ENCODE measurements at places on chromosomes 4 and X.

DNA sequence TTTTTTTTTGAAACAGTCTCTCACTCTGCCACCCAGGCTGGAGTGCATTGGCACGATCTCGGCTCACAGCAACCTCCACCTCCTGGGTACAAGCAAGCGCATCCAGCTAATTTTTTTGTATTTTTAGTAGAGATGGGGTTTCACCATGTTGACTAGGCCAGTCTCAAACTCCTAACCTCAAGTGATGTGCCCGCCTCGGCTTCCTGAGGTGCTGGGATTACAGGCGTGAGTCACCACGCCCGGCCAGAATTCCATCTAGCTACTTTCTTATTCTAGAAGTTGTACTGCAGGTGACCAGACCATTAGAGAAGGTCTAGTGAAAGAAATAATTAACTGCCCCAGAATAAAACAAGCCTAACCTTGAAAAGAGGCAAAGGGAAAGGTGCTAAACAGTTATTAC lies 2.3 kb downstream of the LRBA start:
- no peak for DNase-seq

DNA sequence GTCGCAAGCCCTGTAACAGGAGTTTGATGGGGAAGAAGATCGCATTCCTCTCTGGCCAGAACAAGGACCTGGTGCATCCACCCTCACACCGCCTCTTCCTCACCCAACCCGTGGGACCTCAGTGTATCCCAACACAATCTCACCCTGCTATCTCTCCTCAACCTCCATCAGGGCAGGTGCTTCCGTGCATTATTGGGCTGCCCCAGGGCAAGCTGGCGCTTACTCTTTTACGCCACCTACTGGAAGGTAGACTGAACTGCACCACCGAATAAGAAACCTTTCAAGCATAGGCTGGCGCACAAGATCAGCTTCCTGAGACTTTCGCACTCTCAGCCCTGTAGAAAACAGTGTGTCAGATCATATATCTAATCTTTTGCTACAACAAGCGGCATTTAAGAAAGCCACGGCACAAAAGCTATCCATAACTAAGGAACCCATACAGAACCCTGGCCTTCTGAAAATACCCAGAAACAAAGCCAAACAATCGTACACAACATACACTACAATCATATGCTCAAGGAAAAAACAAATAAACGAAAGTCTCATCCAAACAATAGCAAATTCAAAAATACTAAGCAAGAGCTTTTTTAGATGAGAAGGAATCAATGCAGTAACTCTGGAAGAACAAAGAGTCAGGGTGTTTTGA lies 209.3 kb downstream of the UGT8 start:
- DNase-seq, result peak; percentile 86

DNA sequence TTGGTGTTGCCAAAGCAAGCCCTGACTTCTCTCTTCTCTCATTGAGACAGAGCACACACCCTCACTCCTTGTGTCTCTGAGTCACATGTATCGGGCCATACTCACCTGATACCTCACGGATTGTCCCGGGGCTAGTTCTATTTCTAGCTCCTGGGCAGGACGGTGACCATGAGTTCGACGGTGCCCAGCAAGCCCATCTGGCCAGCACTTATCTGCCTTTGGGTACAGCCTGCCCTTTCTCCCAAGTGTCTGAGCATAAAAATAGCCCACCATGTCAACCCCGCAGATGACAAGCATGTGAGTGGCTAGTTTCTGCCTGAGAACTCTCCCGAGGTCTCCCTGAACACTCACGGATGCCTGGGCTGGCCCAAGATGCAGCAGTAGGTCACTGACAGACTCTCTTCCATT lies 158.5 kb downstream of the DHRSX start:
- no peak for DNase-seq

DNA sequence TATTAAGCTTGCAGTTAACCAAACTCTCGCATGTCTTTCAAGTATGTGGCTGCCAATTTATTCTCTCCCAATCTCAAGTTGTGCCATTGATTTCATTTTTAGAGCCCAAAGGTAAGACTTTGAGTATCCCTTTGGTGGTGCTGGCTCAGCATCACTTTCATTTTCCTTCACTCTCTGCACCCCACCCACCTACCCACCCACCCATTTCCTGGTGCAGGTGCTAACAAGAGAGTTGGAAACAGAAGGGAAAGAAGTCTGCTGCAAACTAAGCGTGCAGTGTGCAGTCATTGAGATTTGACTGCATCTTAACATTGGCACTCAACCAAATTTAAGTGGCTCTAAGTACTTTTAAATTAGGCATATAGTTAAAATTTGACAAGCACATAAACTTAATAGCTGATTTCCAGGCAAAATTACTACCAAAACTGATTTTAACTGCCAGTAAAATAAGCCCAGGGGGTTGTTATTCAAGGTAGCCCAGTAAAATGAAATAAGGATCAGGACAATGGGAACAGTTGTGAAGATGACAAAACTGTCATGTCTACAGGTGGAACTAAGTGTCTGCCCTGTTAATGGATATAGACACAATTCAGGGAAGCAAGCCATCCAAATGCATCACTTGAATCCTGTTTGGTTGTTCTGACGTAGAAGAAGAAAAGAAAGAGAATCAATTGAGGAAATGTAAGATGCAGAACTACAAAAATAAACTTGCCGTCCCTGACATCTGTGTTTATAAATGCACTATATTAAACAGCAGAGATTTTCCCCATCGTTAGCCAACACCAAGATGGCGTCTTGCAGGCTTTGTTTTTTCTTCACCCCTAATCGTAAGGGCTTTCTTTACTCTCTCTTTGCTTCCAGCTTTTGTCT lies 184.2 kb downstream of the KDR start:
- DNase-seq, result no peak

GRCh38 chr4:115201042-115201330 lies 87.6 kb upstream of the NDST4 start:
- no peak for DNase-seq
